ENCODE measurements at places on chromosomes 5 and 9. TPM values are rescaled to one million over a fixed set of nuclear protein-coding genes. Genes with fewer than 3 reads are reported as not detected.

GRCh38 chr5:178441486-178442270, 148.5 kb downstream of the COL23A1 start:
- DNase-seq = no peak

- no peak for DNase-seq
Observed at GRCh38 chr5:123278284-123278683, 144.9 kb downstream of the CEP120 start.

DNA sequence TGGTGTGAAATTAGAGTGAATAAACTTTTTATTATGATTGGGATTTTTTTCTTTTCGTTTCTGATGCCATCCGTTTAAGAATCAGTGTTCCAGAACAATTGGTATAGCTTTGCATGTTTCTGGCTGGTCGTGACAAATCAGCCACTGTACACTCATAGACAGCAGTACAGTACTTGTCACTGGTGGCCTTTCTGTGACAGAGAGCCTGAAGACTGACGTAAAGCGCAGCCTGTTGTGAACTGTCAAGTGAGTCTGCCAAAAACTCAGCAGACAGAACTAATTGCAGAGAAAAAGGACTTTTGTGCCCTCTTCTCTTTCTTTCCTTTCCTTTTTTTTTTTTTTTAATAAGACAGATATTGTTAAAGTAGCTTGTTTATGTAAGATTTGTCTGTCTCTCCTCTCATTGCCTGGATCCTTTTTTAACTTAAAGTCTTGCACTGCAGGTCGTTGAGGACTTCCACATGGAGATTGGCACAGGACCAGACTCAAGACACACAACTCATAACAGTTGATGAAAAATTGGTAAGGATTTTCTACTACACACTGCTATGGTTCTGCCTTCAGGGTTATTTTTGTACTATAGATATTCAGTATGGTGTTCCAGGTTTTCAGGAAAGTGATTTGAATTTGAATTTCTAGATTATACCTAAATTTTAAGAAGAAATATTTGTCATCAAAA, 42.7 kb downstream of the NDUFS4 start:
- no peak for DNase-seq

DNA sequence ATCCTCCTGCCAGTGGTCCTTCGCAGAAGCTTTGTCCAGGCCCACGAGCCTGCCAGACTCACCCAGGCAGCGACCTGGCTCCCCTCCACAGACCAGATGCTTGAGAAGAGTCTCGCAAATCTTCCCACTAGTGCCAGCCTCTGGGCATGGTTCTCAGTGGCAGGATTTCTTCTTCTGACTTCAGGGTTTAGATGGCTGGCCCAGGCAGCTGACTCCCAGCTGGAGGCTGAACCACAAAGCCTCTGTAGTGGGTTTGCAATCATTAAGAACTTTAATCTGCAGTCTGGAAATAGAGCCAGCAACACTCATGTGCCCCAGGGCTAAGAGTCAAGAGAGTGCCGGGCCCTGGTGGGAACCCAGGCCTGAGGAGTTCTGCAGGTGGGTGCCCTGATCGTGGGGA, 90.6 kb upstream of the ICE1 start:
- no peak for DNase-seq

GRCh38 chr5:452978-453710, 10.2 kb downstream of the EXOC3 start:
- no peak for DNase-seq

The SPATA31D4 gene
- not detected for total RNA-seq

The PPP1R2B gene
- total RNA-seq = not detected

The NIPAL4 gene
- total RNA-seq = 1.4 TPM

Data from colonic mucosa (tissue), 4 donors.